ENCODE measurements at places on chromosomes 5 and 9.

- peak; percentile 4 for DNase-seq
These were observed 121.1 kb downstream of the LHX2 start for GRCh38 chr9:124132671-124133147.

GRCh38 chr9:19479874-19480273 is 71.1 kb downstream of the ACER2 start:
- DNase-seq = no peak

GRCh38 chr9:127018935-127019334 is 103.5 kb downstream of the ANGPTL2 start:
- DNase-seq = no peak

- DNase-seq = no peak
These were observed 354.3 kb upstream of the CDH9 start for GRCh38 chr5:27392716-27393115.

DNA sequence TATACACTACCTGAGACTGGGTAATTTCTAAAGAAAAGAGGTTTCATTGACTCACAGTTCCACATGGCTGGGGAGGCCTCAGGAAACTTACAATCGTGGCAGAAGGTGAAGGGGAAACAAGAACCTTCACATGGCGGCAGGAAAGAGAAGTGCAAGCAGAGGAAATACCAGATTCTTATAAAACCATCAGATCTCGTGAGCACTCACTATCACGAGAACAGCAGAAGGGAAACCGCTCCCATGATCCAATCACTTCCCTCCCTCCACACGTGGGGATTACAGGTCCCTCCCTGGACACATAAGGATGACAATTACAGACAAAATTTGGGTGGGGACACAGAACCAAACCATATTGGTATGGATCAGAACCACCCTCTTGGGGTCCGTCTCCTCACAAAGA is 44.2 kb upstream of the SPIN1 start:
- no peak for DNase-seq

- DNase-seq = no peak
These were observed 7.1 kb upstream of the PLK2 start for GRCh38 chr5:58466939-58467338.

DNA sequence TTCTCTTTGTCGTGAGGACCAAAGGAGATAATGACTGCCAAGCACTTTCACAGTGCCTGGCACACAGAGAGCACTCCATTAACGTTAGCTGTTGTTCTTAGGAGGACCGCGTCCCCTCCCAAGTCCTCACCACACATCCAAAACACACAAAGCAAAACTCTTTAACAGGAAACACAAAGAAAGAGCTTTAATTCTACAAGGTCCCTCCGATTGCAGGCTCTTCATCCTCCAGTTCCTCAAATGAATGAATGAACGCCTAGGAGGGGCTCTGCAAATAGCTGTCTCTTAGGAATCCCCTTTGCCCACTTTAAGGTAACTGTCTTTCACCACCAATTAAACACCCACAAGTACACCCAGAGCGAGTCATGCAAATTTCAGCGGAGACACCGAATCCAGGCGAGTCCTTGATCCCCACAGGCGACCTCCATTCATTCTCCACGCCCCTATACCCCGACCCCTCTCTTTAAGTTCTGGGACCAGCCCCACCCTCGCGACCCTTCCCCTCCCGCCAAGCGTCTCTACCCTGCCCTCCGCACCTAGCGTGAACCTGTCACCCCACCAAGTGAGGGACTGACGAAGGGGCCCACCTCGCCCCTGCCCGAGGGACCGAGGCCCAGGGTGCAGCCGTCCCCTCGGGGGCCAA is 644 bp downstream of the TSC1 start:
- peak; percentile 20 for DNase-seq

DNA sequence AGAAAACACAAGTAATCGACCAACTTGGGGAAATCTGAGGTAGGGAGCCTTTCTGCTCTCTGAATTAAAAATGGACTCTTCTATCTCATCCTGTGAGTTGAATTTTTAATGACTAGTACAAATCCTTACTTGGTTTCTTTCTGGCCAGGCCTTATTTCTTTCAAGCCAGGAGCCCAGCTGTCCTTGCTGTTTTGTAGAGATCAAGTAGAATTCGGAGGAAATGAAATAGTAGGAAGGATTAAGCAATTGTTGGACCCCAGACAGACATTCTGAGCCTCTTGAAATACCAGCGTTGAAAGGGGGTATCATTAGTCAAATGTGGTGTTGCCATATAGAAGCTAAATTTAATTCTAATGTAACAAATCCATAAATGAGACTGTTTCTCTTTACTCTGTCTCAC is 53.7 kb upstream of the SMIM15 start:
- no peak for DNase-seq
